ENCODE measurements at places on chromosomes 5 and 9.

DNA sequence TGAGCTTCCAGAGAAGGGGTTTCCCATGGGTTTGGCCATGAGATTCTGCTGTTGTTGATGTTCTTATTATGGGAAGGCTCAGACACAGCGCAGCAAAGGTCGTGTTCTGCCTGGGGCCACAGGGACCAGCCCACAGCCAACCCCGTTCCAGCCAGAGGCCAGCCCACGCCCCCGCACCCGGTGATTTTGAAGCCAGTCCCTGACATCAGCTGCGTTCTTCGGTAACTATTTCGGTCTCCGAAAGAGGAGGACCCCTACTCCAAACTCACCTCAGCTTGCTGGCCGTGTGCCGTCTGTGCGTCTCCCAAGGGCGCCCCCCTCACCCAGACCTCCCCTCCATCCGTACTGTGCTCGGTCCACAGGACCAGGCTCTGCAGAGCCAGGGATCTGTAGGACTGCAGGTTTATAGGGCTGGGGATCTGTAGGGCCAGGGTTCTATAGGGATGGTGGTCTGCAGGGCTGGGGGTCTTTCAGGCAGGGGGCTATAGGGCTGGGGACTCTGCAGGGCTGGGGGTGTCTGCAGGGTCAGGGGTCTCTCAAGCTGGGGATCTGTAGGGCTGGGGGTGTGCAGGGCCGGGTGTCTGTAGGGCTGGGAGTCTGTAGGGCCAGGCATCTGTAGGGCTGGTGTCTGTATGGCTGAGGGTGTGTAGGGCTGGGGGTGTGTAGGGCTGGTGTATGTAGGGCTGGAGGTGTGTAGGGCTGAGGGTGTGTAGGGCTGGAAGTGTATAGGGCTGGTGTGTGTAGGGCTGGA, 11.8 kb downstream of the COL5A1 start:
- no peak for DNase-seq

DNA sequence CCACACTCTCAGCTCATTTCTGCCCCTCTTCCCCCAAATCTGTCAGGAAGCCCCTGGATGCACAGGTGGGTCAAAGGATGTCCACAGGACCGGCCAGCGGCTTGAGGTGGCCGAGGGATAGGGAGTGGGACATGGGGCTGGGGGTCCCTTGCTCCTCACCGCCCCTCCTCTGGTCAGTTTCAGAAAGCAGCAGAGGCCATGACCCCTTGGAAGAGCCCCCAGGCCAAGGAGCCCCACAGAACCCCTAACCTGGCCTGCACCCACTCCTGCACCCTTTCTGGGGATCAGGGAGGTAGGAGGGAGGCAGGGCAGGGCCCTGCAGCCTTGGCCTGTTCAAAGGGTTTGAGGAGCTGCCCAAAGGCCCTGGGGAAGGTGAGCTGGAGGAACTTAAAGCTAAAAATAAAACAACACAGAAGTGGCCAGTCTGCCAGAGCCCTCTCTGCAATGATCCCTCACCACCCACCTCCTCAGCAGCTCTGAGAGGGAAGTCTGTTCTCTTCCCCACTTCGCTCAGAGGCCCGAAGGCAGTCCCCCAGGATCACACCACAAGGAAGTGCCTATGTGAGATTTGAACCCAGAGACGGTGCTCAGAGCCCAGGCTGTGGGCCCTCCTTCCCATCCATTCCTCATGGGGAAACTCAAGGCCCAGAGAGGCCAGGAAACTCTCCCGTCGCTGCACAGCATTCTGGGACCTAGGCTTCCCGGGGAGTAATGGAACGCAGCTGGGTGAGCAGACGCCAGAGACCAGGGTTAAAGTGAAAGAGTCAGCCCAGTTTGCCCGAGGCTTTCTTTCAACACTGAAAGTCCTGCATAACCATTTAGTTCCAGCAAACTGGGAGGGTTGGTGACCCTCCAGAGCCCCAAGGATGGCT, 910 bp downstream of the ENG start:
- DNase-seq = no peak

- DNase-seq = no peak
Observed at GRCh38 chr5:142833517-142834449, 63.6 kb downstream of the ARHGAP26 start.

DNA sequence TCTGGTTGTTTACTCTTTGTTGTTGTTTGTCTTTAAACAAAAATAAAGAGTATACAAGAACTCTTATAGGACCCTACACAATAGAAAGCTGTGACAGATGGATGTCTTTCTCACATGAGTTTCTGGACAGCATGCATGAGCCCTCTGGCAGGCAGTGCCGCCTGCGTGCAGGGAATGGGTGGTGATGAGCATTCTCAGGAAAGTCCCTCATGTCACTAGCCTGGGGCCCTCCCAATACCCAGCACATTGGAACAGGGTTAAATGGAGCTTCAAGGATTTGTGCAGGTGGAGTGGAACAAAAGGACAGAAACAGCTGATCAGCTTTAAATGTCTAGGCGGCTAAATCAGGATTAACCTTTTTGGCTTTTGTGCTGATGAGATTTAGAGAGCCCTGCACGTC, 181.0 kb upstream of the CD180 start:
- DNase-seq = no peak

DNA sequence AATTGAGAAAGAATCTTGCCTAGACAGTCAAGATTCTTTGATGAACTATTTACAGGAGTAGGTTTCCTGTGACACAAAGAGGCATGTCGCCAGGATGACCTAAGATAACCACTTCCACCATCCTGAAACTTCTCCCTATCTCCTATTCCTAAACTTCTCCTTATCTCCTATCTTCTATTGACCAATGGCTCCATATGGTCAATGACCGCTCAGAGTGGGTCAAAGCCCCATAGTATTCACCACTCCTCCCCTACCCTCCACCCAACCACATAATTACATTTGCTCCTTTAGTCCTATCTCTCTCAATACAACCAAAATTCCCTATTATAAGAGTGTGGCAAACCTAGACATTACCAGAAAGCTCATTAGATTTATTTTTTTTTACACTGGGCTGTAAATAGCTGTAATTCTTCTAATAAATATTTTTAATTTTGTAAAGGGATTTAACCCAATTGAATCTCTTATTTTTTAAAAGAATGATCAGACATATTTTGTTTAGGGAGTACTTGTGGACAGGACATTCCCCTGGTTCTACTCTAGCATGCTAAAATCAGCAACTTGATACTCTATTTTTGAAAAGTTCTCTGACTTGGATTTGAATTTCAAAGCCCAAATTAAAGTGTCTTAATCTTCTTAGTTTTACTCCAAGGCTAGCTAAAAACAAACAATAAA, 416.0 kb upstream of the CCNH start:
- no peak for DNase-seq

GRCh38 chr5:146051678-146052077, 53.7 kb downstream of the PLAC8L1 start:
- no peak for DNase-seq

GRCh38 chr5:122999947-123000563, 36.5 kb downstream of the PPIC start:
- peak; percentile 50 for DNase-seq

GRCh38 chr5:180166176-180166575, 42.8 kb downstream of the RASGEF1C start:
- no peak for DNase-seq

DNA sequence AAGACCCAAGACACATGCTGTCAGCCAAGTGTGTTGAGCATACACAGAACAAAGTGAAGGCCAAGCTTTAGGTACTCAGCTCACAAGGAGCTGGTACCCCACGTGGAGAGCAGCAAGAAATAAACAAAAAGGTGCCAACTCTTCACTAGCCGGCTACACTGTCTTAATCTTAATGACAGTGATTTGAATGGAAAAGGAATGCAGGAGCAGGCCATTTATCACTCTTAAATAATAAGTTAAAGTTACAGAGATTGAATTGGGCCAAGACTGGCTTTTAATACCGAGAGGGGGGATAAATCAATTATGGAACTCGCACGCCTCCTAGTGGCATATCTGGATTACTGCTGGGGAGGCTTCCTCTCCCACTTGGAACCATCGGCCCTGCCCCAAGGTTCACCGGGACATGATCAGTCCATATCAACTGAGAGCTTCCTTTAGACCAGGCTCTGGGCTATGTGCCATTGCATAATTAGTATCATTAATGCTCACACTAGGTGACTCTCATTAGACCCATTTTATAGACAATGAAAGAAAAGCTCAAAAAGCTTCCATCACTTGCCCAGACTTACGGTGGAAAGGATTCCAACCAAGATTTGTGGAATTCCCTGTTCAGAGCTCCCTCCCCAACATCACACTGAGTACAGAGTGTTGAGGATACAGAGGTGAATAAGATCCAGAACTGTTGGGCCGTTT, 94.0 kb downstream of the ACTL7B start:
- DNase-seq = peak; percentile 45

- DNase-seq = no peak
Observed at GRCh38 chr5:62000646-62001045, 305.4 kb upstream of the KIF2A start.

- peak; percentile 73 for DNase-seq
Observed at GRCh38 chr5:139648205-139649081, at the start of gene CXXC5. TSS of gene CXXC5 (plus strand) at chr5:139648349. CDS start at chr5:139680524, 32,175 bp downstream.

All from GM19239 (cell line).